ENCODE measurements at places on chromosomes 7 and 10. TPM values are rescaled to one million over a fixed set of nuclear protein-coding genes. Genes with fewer than 3 reads are reported as not detected.

TFR2 gene
- 3.5 TPM for polyA plus RNA-seq

CNPY4 gene
- 40.7 TPM for polyA plus RNA-seq

EXOSC1 gene
- polyA plus RNA-seq, result 30.9 TPM

ASB15 gene
- 1.7 TPM for polyA plus RNA-seq

GLI3 gene
- 14.8 TPM for polyA plus RNA-seq

MMS19 gene
- 85.8 TPM for polyA plus RNA-seq

DOCK1 gene
- polyA plus RNA-seq, result 66.6 TPM

AKR1C8 gene
- polyA plus RNA-seq, result 0.11 TPM

BBS9 gene
- 20.2 TPM for polyA plus RNA-seq

PDE6C gene
- polyA plus RNA-seq, result 2.5 TPM

GCK gene
- polyA plus RNA-seq, result 3.8 TPM

FOXI2 gene
- polyA plus RNA-seq, result 0.85 TPM

MYOF gene
- polyA plus RNA-seq, result 45.8 TPM

TFPI2 gene
- polyA plus RNA-seq, result 16.5 TPM

GSDME gene
- polyA plus RNA-seq, result 15.1 TPM

LRGUK gene
- 0.72 TPM for polyA plus RNA-seq

SCD gene
- polyA plus RNA-seq, result 53.9 TPM

VSIR gene
- polyA plus RNA-seq, result 10.3 TPM

ADRA2A gene
- polyA plus RNA-seq, result 3.6 TPM

CALU gene
- 222 TPM for polyA plus RNA-seq
